ENCODE measurements at places on chromosomes 12 and 14.

GRCh38 chr12:82479511-82479910 is 121.2 kb downstream of the METTL25 start:
- DNase-seq: no peak

DNA sequence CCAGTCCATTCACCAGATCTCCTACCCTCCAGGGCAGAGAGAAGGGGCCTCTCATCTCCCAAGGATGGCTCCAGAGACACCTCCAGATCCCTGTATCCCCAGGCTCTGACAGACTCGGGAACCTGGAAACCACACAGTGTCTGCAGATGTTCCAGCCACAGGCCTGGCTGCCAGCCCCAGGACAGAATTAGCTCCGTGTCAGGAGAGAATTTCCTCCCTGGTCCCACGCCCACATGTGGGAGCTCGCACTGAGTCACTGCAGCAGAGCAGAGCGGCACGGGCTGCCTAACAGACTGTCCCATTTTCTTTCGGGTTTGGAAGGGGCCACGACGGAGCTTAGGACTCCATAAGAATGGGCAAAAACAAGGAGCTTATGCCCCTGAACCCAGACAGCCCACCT is 33.6 kb downstream of the CMKLR1 start:
- DNase-seq: no peak

- DNase-seq: no peak
Measured at GRCh38 chr12:65518771-65519170, 240.3 kb downstream of the MSRB3 start.

DNA sequence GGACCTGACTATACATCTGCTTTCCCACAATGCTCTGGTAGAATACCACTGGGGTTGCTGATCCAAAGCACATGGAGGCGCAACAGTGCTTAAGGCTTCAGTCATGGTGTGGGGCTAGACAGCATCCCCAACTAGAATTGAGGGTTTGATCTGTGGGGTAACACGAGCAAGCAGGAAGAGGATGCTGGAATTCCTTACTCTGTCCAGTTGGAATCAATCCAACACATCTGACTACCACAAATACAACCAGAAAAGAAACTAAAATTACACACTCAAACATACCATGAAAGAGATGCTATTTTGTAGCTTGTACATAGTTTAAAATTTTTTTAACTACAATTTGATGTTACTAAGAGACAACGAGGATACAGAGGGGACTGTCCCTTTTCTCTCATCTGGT is 40.4 kb upstream of the GTF2A1 start:
- DNase-seq: no peak

- DNase-seq: no peak
Measured at GRCh38 chr14:92792885-92793284, 1.2 kb upstream of the GOLGA5 start.

DNA sequence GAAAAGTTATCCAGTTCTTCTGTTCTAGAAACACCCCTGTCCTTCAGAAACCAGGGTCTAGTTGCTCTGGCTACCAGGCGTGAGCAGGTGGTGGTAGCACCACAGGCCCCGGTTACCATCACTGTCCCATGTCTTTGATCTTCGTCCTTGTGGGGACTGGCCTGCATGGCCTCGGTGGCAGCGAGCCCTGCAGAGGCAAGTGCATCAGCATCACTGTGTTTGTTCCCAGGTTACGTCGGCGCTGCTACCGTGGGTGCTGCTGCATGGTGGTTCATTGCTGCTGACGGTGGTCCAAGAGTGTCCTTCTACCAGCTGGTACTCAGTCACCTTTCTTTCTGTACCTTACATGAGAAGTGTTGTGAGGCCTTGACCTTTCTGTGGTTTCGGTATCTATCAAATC is 58.9 kb downstream of the ANAPC7 start:
- DNase-seq: no peak

DNA sequence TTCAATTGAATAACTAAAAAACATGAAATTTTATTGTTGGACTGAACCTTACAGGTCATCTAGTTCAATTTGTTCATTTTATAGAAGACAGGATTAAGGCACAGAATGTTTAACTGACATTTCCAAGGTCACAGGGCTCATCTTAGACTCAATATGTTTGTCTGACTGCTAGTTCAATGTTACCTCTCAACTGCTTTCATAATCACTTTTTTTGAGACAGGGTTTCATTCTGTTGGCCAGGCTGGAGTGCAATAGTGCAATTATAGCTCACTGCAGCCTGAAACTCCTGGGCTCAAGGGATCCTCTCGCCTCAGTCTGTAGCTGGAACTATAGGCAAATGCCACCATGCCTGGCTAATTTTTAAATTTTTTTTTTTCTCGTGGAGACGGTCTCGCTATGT is 24.4 kb upstream of the ITGA5 start:
- DNase-seq: no peak

DNA sequence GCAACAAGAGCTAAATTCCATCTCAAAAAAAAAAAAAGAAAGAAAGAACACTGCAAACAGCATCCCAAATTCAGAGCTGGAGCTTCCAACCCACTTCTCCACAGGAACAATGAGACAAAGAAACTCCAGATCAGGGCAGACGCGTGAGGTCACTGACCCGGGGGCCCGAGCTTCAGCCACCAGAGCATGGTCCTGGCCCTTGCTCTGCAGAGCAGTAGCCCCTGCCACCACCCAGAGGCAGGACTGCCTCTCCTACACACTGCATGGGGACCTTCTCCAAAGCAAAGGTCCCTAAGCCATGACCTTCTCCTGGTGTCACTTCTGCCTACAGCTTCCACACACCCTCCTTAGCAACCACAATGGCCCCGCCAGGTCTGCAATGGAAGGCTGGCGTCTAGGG is 53.1 kb downstream of the CCNK start:
- DNase-seq: no peak

- DNase-seq: no peak
Measured at GRCh38 chr14:101559624-101560533, 1.4 kb upstream of the DIO3 start.

DNA sequence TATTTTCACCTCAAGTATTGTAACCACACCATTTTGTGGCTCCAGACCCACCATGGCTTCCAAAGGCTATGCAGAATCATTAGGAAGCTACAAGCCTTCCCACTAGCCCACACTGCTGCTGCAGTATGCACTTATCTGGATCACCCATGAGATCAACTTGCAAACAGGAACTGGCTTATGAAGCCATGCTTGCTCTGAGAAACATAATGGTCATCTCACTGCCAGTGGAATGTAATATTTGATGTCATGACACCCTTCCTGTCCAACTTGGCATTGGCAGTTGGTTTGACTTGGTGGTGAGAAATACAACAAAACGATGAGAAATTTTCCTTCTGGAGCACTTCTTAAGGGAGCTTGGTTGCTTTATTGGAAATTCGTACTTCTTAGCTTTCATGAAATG is 69.3 kb upstream of the FRMD6 start:
- DNase-seq: no peak

DNA sequence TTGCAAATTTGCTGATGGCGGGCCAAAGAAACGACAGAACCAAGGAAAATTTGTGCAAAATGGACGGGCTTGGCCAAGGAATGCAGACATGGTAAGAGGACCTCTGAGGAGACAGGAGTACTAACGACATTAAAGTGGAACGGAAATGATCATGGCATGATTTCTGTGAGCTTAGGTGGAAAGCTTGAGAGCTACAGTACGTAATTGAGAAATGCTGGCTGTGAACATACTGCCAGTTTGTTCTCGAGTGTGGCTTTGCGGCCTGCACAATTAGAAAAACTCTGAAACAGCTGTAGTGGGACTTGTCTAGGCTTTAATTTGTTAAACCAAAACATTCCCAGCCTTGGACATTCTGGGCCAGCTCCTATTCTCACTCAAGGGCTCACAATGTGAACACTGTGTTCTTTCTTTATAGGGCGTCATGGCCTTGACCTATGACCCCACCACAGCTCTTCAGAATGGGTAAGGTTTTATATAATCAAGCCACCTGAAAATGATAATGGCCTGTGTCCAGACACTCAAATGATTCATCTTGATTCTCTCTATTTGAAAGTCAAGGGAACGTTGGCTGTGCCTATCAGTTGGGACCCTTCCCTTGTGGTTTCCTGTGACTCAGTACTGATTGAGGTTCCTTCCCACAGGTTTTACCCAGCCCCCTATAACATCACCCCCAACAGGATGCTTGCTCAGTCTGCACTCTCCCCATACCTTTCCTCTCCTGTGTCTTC is 48.5 kb downstream of the BAZ2A start:
- peak; percentile 26 for DNase-seq
